ENCODE measurements at places on chromosomes 11 and 22.

DNA sequence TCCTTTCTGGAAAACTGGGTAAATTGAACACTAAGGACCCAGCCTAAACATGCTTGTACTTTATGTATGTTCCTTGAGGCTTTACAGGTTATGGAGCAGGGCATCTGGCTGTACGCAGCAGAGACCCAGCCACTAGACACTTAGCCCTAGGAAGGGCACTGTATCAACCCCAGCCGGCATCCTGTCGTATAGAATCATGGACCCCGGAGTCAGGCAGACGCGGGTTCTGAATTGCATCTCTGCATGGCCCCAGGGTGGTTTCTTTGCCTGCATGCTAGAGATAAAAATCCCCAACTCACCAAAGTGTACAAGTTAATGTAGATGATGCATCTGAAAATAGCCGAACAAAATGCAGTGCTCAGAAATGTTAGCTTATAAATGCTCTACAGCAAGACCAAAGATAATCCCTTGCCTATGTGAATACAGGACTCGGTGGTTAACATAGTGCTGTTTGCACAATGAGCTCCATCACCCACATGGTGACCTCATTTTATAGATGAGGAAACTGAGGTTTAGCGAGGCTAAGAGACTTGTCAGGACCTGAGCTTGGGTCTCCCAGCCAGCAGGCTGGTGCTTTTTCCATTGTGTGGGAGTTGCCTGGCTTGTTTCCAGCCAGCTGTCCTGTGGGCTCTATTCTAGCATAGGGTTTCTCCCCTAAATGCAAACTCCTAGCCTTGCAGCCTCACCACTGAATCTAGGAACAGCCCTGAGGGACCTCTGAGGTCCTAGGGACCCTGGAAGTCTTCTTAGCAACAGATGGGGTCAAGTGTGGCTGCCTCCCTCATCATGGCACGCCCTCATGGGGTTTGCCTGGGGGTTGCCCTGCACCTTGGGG, 7.3 kb downstream of the CD6 start:
- DNase-seq, result peak; percentile 92

DNA sequence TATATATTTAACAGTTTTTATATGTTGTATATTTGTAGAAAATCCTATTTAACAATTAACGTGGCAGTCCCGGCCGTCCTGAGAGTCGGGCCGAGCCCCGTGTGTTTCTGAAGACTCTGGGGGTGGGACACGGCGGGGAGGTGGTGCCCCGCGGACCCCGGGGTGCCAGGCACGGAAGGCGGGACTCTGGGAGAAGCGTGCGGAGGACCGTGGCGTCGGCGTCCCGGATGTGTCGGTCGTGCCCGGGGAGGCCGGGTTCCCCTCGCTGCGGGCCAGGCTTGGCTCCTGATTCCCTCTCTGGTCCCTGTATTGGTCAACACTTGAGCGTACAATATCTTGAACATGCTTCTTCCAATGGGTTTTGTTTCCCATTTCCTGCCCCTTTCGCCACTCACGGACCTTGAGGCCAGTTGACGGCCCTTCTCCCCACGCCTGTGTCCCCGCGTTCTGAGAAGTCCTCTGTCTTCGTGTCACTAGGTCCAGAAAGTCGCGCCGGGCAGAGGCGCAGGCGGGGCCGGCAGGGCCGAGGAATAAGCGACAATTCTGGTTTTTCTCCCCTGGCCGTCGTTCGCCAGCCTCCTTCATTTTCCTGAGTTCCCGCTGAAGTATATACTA, 1076.7 kb downstream of the BRD1 start:
- DNase-seq, result no peak

DNA sequence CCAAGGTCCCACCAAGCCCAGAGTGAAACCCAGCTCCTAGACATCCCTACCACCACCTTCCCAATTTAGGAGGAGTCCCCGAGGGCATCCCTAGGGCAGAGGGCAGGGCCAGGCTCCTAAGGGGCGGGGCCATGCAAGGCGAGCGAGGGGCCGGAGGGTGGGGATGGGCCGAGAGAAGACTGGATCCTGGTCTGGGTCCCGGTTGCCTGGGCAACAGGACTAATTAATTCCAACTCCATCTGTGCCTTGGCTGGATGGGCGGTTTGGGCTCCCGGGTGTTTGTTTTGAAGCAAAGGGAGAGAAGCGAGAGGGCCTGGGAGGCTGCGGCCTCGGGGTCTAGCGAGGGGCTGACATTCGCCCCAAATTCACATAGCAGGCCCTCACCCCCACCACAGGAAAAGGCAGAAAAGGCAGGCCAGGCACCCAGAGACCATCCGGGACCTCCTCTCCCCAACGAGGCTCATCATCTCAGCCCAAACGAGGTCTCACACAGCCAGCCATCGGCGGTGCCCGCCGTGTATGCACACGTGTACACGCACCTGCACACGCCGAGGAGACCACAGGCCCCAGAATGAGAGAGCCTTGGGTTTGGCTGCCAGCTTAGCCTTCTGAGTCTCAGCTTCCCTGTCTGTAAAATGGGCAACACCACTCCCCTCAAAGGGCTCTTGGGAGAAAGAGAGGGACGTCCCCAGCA, 23.9 kb downstream of the ELFN2 start:
- DNase-seq, result no peak

- no peak for DNase-seq
Measured at GRCh38 chr22:27185760-27186302, 528.4 kb downstream of the MIAT start.

DNA sequence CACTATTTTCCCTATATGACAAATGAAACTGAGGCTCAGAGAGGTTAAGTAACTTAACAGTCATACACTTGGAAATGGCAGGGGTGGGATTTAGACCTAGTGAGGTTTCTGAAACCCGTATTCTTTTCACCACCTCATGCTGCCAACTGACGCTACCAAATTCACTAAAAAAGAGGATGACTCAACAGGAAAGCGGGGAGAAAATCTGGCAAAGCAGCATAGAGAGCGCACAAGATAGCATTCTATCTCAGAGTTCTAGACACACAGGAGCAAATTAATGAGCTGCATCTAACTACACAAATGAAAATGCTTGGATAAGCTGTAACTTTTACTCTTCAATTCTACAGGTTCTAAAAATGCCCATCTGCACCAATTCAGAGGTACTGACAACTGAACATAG, 136.4 kb downstream of the RBFOX2 start:
- no peak for DNase-seq

GRCh38 chr22:45497351-45498145, 5.1 kb upstream of the FBLN1 start:
- no peak for DNase-seq

- DNase-seq, result no peak
Measured at GRCh38 chr22:26615830-26616435, 1.9 kb downstream of the CRYBB1 start.

Measured in activated CD4-positive, alpha-beta memory T cell treated with anti-CD3 and anti-CD28 coated beads for 36 hours (primary cell).